ENCODE measurements at places on chromosomes 6 and 20.
A peak's percentile ranks its signal among the peaks of the same experiment; 100 is the strongest.

DNA sequence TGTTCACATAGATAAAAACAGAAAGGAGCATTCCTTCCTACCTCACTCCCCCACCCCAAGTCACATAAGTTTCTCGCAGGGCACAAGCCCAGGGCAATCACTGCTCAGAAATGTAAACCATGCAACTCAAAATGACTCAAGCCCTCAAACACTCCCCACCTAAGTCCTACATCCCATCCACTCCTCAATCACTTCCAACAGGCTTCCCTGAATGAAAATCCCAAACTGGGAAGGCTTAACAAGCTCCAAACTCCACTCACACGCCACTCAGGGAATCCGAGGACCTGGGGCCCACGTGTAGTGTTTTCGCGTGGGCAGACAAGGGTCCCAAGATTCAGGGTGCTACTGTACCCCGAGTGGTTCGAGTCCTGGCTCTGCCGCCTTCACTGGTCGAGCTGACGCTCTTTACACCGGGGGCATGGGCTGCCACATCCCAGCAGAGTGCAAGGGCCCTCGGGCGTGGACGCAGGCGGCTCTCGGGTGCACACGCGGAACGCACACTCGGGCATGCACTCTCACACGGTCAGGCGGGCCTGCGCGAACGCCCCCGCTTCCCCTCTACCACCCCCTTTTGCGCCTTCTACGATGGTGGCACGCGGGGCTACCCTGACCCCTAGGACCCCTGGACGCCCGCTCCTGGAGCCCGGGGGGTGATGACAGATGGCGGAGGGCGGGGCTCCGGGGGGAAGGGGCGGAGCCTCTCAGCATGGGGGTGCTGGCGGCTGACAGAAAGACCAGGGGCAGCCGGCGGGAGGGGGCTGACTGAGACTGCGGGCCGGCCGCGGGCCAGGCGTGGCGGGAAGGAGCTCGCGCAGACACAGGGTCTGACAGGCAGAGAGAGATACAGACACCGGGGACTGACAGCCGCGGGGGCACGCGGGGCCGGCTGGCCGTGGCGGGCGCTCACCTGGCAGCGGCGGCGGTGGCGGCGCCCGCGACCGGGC lies 657 bp downstream of the ZHX3 start:
- DNase-seq: peak; percentile 84

DNA sequence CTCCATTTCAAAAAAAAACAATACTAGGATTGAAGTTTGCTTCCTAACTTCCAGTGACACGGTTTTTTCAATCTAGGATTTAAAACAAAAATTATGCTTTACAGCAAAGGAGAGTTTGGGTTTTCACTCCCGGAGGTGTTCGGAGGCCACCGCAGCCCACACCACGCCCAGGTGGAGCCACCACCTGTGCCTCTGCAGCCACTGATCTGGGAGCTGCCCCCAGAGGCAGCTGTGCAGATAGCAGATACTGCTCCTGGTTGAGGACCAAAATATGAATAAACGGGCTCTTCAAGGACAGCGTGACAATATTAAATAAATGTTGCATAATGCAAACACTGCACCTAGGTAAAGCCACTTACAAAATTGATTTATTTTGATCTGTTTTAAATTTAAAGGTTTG lies 30.2 kb downstream of the DLL1 start:
- DNase-seq: no peak

GRCh38 chr6:33417128-33417902 lies 592 bp downstream of the CUTA start:
- peak; percentile 81 for DNase-seq

DNA sequence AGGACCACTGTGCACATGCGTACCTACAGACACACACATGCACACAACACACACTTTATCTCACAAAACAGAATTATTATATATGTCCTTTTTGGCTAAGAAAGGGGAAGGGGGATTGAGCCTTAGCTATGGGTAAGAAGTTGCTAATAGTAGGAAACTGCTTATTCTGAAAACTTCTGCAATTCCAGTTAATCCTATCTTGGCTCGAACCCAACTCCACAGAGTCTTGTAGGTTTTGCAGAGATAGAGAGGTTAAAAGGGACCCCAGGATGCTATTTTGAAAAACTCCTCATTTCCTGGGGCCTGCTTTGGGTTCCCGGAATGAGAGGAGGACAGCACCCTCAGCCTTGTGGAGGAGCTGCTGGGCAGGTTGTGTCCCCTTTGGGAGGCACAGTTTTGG lies 233.8 kb downstream of the CLIC5 start:
- DNase-seq: no peak

DNA sequence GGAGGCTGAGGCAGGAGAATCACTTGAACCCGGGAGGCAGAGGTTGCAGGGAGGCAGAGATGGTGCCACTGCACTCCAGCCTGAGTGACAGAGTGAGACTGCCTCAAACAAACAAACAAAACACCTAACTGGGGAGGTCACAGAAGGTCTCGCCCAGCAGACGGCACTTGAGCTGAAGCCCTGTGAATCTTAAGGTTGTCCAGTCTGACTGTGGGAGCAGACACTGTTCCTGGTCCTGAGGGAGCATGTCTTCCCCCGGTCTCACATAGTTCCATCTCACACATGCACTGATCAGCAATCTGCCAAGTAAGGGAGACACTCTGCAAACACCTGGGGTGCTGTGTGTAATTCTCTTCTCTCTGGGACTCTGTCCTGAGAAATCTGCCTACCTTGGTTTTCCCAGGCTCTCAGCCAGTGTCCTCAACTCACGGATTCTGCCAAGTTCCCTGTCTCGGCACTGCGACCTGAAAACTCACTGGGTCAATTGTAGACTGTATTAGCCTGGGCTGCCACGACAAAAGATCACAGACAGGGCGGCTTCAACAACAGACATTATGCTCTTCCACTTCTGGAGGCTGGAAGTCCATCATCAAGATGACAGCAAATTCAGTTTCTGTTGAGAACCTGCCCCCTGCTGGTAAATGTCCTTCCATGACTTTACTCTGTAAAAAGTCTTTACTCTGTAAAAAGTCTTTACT lies 94.3 kb downstream of the JPH2 start:
- DNase-seq: peak; percentile 77

- DNase-seq: no peak
Observed at GRCh38 chr6:53506872-53507271, 38.0 kb downstream of the GCLC start.

GRCh38 chr20:48965189-48965910 lies 43.8 kb downstream of the ARFGEF2 start:
- no peak for DNase-seq

- DNase-seq: no peak
Observed at GRCh38 chr6:3669916-3670315, 81.6 kb downstream of the PXDC1 start.

DNA sequence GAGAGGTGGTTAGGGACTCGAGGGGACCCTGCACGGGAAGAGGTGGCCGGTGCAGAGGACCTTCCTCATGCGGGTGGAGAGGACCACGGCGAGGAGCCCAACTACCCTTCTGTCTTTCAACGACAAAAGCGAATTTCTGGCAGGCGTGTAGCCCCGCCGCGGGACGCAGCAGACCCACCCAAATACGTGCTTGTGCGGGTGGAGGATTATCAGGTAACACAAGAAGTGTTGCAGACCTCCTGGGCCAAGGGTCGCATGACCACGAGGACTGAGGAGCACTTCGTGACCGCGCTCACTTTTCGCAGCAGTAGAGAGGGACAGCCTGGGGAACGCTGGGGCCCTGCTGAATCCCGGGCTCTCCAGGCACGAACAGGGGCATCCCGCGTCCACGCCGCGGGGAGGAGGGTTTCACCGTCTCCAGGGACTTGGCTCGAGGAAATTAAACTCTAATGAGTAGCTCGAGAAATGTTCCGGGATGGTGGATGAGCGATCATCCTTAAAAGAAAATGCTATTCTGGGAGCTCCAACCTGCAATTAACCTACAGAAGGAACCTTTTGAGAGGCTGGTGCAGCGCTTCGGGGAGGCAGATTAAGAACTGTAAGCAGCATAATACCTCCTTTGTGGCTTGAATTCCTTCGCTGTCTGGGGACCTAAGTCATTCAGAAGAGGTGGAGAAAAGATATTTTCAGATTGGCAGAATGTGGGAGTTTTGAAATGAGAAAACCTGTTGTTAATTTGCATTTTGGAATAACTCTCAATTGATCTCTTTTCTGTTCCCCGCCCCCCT lies 804 bp downstream of the C6orf141 start:
- DNase-seq: no peak

GRCh38 chr6:146914489-146915483 lies 289.4 kb upstream of the STXBP5 start:
- peak; percentile 95 for DNase-seq

DNA sequence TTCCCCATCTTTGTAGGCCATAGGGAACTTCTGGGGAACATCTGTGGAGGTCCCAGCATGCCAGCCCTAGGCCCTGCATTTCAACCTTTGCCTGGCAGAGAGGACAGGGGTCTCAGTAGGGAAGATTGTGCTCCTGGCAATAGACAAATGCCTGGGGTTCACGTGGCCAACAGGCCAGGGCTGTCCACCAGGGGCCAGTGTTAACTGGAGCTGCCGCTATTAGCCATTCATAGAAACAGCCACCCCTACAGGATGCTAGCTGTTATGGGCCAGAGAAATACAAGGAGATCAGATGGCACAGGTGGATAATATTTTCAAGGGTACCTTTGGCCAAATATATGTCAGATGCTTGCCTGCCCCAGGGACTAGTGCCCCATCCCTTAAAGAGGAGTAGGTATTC lies 932.9 kb downstream of the QKI start:
- DNase-seq: no peak

- peak; percentile 55 for DNase-seq
Observed at GRCh38 chr20:47038566-47039560, 144.2 kb downstream of the EYA2 start.

DNA sequence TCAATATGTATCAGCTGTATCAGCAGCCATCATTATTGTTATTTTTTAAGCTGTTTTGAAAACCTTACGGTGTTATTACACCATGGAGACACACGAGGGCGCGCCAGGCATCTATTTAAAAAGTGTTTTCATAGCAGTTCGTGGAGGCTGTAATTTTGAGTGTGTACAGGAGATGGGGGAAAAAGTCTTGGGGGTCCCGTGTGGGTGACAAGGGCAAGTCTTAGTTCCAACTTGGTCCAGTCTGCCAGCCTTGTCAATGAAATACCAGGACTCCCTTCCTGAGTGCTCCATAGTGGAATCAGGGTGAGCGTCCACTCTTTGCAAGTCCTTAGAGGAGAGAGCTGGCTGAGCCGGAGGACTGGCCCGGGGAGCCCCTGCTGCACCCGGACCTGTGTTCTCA lies 43.3 kb downstream of the SLC2A10 start:
- peak; percentile 63 for DNase-seq

GRCh38 chr6:166618251-166618650 lies 8.8 kb downstream of the RPS6KA2 start:
- no peak for DNase-seq

DNA sequence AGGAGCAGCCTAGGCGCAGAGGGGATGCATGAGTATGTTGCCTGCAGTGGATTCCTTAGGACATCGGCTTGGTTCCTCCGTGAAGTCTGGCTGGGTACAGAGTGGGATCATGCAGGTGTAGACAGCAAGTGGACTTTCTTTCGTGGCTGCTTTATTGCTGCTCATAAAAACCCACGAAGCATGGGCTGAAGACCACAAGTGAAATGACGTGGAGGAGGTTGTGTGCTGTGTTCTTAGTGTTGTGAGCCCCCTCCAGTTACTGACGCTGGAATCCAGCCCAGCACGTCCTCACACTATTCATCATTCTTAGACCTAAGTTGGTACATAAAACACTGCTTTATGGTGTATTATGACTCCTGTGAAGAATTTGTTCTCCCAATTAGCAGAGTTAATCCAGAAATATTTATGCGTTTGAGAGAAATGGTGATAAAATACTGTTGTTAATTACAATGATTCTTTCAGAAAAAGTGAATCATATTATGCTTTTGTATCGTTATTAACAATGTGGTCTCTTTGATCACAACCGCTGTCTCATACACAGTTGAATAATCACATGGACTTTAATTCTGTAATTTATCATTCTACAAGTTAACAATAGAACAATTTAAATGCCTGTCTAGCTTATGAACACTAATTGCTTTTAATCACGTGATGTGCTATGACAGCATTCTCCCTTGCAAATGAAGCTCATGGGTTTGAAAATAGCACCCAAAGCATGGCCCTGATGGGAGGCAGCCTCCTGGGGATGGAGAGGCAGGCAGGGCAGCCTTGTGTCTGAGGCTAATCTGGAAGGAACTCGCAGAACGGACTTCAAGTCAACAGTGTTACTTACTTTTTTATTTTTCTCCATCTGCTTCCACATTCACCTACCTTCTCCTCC lies 233.9 kb upstream of the SYNDIG1 start:
- no peak for DNase-seq

GRCh38 chr6:163151212-163151611 lies 263.3 kb upstream of the QKI start:
- DNase-seq: no peak

DNA sequence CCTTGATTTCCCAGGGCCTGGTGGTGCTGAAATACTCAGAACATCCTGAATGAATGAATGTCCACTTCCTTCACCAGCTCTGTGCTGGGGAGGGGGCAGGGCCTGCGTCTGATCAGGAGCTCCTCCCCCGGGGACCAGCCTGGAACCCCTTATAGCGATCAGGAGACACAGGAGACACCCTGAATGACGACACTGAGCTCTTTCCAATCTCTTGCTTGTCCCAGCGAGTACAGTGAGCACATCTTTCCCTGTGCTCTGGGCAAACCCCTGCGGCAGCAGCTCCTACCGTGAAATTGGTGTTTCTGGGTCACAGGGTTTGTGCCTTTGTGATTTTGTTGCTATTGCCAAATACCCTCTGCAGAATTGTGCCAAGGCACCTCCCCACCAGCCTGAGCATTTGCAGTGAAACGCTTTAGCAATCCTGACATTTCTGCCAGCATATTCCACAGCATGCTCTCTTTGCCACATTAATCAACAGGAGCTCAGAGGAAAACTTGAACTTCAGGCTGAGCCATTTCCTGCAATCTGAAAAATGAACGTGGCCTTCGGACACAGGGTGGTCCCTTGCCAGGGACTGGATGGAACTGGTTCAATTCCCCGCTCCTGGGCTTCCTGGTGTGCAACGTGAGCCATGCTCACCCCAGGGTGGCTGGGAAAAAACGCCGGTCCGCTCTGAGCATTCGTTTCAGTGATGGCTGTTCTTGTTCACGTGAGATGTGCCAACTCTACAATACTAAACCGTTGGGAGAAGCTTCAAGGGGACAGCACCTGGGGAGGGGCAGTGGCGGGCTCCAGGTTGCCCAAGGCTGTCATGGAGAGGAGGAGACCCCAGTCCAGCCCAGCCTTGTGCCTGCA lies 23.1 kb upstream of the MRGBP start:
- peak; percentile 96 for DNase-seq

- DNase-seq: no peak
Observed at GRCh38 chr20:2122936-2123335, 21.3 kb downstream of the STK35 start.

GRCh38 chr20:40686893-40687292 lies 2.1 kb downstream of the MAFB start:
- DNase-seq: no peak

- DNase-seq: no peak
Observed at GRCh38 chr20:23195636-23196035, 109.5 kb upstream of the CD93 start.

GRCh38 chr20:49349694-49350252 lies 71.9 kb upstream of the ZNFX1 start:
- DNase-seq: no peak

Measured in RPMI7951 (cell line).